Putamen (tissue), 1 donor: ENCODE measurements at places on chromosomes 13 and 19.

GRCh38 chr13:106036870-106037269 is 498.6 kb downstream of the EFNB2 start:
- no peak for DNase-seq

- DNase-seq, result peak; percentile 91
Observed at GRCh38 chr19:13031917-13032623, 36.8 kb downstream of the NFIX start.

GRCh38 chr19:50980208-50980607 is 3.5 kb downstream of the KLK7 start:
- DNase-seq, result no peak

GRCh38 chr13:110129076-110129475 is 177.9 kb downstream of the COL4A1 start:
- no peak for DNase-seq

- DNase-seq, result no peak
Observed at GRCh38 chr13:23372264-23372906, 61.1 kb downstream of the SACS start.

DNA sequence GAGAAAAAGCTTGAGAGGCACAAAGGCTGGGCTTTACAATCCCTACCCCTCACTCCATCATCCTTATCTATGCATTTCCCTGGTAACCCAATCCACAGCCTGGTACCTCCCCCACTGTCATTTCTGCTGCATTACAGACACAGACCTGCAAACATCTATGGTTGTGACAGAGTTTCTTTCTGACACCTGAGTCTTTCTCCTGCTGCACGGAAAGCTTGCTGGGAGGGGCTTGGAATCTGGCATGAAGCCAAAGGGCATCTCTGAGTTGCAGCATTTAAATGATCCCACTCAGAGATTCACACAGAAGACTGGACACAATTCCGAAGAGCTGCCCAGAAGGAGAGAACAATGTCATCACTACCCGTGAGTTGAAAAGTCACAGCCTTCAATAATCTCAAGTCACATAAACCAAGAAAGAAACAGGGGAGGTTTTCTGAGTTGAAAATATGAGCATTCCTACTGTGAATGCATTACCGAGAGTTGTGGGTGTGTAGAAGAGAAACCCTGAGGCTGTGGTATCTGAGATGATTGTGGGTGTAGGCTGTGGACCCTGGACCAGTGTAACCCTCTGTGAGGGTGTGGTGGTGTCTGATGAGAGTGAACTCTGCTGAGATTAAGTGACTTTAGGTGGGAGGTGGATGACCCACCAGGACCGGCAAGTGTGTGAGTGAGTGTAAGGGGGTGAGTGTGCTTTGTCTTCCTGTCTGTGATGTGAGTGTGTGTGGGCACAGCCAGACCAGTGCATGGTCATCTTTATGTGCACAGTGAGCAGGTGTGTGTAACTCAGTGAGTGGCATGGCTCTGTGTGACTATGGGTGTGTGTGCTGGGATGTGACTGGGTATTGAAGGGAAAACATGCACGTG is at the start of gene LGALS14:
LGALS14 (plus strand) TSS at position 301 of the 864 bp plus-strand sequence; CDS start at position 349, 48 bp downstream.
- no peak for DNase-seq

- DNase-seq, result no peak
Observed at GRCh38 chr19:31254180-31254551, 95.1 kb downstream of the TSHZ3 start.
